ENCODE measurements at places on chromosomes 11 and 22.

DNA sequence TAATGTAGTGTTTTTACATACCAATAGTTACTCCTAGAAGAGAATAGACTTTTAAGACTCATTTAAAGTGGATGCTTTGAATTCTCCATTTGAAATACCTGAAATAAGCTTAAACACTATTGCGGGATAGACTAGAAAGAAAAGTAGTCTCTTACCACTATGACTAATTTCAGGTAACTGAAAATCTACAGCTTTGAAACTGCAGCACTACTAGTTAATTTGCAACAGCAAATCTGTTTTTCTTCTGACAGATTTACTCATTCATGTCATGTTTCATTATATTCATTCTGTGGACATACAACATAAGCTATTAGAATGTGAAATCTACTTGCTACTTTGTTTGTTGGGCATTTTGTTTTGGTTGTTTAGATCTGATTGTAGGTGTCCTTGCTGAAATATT is 153.6 kb downstream of the MAML2 start:
- no peak for DNase-seq

GRCh38 chr11:59403546-59403945 is 22.7 kb downstream of the OR5A2 start:
- no peak for DNase-seq

DNA sequence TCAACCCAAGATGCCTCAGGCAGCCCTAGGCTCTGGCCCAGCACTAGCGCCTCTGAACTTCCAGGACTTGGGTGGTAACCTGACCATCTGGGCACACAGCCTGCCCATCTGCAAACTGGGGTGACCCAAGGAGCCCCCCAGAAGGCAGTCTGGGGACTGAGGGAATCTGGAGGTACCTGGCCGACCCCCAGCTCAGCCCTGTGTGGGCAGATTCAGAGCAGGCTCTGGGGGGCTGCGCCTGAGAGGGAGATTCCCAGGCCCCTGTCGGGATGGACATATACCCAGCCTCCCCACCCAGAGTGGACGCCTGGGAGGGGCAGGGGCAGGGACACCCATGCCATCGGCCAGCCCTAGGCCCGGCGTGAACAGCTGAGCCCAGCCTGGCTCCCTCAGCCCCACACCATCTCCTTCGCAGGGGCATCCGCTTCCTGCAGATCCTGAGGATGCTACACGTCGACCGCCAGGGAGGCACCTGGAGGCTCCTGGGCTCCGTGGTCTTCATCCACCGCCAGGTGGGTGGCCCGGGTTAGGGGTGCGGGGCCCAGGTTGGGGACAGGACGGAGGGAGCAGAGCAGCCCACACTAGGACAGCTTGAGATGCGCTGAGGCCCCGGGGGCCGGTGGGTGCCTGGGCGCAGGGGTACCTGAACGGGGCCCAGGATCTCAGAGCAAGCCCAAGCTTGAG is 126.9 kb downstream of the KCNQ1 start:
- no peak for DNase-seq

GRCh38 chr22:45597460-45598192 is 74.0 kb upstream of the ATXN10 start:
- no peak for DNase-seq

GRCh38 chr11:49221112-49221511 is 12.7 kb upstream of the FOLH1 start:
- no peak for DNase-seq

- no peak for DNase-seq
Measured at GRCh38 chr11:16956538-16957153, 57.6 kb downstream of the PLEKHA7 start.

DNA sequence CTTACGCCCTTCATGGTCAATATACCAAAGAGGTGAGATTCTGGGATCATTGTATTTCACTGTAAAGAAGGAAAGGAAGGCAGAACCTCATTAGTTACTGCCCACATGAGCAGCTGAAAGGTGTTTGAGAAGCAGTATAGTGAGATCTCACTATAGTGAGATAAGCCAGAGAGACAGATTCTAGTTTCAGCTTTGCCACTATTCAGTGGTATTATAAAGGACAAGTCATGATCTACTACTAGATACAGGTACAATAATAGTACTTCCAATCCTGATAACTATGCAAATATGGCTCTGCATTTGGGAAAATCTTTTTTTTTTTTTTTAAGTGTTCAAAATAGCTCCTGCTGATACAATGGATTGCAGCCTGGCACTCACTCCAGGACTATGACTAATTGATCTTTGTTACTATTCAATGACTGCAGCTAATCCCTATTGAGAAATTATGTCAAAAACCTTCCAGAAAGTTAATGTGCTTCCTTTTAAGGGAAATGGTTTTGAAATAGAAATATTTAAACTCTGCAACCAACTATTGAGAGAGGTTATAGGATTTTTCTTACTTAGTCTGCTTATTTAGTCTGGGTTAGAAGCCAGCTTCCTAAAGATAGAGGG is 8.3 kb upstream of the DLAT start:
- DNase-seq, result no peak

DNA sequence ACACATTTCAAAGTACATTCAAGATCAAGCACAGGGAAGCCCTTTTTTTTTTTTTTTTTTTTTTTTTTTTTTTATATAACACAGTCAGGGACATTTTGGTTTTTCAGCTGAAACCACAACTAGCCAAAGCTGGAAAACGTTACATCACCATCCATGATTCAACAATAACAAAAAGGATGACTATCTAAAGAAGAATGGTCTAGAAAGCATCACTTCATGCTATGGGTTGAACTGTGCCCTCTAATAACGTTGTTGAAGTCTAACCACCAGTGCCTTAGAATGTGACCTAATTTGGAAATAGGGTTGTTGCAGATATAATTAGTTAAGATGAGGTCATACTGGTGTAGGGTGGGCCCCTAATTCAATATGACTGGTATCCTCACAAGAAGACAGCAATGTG is 46.6 kb downstream of the MTMR2 start:
- DNase-seq, result no peak

DNA sequence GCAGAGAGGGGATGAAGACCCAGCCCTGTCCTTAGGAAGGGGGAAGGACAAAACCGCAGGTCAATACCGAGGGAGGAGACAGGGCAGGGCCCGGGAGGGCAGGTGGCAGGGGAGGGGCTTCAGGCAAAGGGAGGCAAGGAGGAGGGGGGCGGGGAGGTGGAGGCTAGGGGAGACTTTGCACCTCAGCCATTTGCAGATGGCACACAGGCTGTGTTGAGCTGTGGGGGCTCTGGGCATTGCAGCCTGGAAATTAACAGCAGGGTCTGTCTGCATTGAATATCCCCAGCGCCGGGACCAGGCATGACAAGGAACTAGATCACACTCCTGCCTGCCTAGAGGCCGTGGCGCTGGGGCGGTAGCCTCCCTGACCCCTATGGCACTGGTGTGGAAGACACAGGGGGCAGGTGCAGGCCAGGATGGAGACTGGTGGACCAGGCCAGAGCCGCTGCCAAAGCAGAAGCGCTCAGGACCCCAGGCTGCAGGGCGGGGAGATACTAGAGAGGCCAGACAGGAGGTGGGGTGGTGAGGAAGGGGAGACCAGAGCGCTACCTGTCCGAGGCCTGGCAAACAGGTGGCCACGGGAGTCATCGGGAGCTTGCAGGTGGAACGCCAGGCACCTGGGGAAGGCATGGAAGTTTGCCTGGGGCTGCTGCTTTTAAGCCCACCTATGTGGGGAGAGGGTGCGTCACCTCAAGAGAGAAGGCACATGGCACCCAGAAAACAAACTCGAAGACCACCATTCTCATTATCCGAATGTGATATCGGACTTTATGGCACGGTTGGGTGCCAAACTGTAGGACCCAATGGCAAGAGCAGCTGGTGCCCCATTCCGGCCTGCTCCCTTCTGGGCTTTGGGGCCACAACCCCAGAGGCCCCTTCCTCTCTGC is 11.5 kb downstream of the CBX6 start:
- DNase-seq, result no peak

Data from effector CD4-positive, alpha-beta T cell (primary cell).